ENCODE measurements at places on chromosomes 16 and 17.

- DNase-seq = no peak
Measured at GRCh38 chr17:5840811-5841446, 229.2 kb upstream of the WSCD1 start.

DNA sequence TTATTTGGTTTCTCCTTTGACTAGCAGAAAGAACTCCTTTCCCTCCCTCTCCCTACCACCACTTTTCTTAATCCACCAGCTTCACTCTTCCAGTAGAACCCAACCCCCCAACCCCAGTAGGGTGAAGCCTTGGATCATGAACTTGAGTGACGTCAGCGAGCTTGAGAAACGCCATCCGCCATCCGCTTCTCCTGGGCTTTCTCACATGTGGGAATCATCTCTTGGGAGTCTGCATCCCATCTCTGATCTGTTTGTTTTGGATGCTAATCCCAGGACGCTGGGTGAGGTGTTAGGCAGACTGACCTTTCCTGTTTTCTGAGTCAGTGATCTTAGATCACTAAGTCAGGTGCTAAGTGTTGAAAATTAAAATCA is 16.0 kb upstream of the SOX9 start:
- no peak for DNase-seq

- DNase-seq = no peak
Measured at GRCh38 chr16:212999-213398, 16.2 kb downstream of the LUC7L start.

- DNase-seq = no peak
Measured at GRCh38 chr16:9176547-9177418, 85.3 kb downstream of the HAPSTR1 start.

GRCh38 chr17:17071531-17072360 is 29.5 kb downstream of the MPRIP start:
- no peak for DNase-seq

GRCh38 chr17:74513987-74514631 is 17.2 kb downstream of the CD300LB start:
- no peak for DNase-seq

DNA sequence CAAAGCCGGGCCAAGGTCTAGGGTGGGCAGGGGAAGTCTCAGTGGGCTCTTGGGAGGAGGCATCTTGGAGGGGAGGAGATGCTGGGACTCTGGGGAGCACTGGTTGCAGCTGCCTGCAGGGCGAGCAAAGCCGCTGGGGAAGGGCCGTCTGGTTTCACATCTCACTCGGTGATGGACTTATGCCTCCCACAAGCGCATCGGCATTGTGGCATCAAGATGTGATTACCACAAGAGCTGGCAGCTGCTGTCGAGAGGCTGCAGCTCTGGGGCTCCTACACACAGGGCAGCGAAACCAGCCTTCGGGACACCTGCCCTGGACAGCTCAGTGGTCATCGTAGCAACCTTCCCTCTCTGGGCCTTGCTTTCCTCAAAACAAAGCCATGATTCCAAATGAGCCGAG is 3.1 kb upstream of the KCNJ12 start:
- no peak for DNase-seq

DNA sequence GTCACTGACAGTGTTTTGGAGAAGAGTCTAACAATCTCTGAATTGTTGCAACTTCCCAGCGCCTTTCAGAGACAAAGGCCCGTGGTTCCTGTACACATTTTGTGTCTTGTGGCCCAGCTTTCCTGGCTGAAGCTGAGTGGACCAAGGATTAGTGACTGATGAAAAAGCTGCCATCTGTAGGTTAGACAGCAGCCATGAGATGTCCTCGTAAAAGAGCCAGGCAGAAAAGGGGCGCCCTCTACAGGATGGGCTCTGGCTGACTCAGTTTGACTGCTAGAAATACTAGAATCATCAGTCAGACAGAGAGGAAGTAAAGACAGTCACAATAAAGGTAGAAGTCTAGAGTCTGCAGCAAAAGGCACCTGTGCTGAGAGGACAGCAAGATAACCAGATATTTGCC is 26.5 kb upstream of the NF1 start:
- DNase-seq = peak; percentile 22

DNA sequence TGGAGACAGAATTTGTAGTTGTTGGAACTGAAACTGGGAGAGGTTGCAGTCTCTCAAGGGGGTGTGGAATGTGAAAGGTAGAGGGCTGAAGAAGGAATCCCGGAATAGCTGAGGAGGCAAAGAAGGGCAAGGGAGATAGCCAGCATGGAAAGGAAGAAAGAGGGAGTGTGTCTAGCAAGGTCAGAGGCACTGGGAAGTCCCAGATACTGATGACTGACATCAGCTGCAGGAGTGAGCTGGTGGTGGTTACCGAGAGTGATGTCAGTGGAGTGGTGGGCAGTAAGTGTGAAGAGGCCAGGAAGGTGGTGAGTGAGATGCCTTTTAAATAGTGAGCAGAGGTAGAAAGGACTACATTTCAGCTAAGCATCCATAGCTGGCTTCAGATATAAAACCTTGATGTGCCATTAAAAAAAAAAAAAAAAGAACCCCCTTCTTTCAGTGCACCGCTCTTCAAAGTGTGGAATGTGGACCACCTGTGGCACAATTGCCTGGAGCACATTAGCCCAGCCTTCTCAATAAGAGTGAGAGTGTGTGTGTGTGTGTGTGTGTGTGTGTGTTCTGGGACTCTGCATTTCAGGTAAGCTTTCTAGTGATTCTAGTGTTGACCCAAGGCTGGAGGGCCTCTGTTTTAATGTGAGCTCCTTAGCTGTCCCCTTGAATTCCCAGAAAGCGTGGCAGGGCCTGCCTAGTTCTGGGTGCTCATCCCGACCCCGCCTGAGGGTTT is 8.5 kb downstream of the PRMT7 start:
- no peak for DNase-seq

- DNase-seq = no peak
Measured at GRCh38 chr17:61232871-61233270, 166.8 kb upstream of the TBX2 start.

- no peak for DNase-seq
Measured at GRCh38 chr16:81709016-81709900, 69.8 kb upstream of the PLCG2 start.

- no peak for DNase-seq
Measured at GRCh38 chr16:24553983-24554382, 14.6 kb downstream of the RBBP6 start.

DNA sequence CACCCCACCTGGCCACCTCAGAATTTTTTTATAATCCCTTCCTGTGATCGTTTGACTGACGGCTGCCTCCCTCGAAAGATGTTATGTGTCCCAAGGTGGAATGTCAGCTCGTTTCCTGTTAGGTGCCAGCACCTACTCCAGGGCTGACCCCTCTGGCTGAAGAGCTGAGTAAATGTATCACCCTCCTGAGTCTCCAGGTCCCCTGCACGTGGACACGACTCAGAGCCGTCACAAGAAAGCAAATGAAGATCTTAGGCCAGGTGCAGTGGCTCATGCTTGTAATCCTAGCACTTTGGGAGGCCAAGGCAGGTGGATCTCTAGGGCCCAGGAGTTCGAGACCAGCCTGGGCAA is 273.2 kb downstream of the C16orf95 start:
- no peak for DNase-seq

DNA sequence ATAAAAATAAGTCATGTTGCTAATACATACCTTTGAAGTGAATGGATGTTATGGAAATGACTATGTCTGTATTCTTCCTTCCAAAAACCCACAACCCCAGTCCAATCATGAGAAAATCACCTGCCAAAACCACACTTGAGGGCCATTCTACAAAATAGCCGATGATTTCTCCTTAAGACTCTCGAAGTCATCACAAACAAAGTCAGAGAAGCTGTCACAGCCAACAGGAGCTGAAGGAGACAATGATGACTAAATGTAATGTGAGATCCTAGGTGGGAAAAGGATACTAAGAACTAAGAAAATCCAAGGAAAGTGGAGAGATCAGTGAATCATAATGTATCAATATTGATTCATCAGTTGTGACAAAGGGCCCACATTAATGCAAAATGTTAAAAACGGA is 432.9 kb upstream of the DYNLRB2 start:
- DNase-seq = no peak

- no peak for DNase-seq
Measured at GRCh38 chr17:67098006-67098405, 53.7 kb downstream of the CACNG1 start.

- no peak for DNase-seq
Measured at GRCh38 chr17:2175294-2175628, 120.4 kb downstream of the HIC1 start.

DNA sequence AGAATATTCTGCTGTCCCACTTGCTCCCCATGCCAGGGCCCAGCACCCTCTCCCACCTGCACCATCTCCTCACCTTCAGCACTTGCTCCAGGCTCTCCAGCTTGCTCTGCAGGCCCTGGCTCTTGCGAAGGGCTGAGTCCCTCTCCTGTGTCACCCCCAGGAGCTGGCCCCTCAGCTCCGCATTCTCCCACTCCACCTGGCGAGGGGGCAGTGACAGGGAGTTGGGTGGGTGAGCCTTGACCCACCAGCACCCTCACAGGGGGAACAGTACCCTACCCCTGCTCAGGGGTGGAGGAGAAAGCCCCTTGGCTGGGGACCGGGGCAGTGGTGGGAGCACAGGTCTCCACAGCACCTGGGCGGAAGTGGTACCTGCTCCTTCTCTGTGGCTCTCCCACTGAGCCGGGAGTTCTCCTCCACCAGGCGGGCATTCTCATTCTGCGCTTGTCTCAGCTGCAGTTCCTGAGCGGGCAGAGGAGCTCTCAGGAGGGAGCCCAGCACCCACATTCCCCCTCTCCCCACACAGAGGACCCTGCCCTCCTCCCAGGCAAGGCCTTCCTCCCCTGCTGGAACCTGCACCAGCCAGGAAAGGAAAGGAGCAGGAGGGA is 5.9 kb downstream of the TSPOAP1 start:
- DNase-seq = no peak

- no peak for DNase-seq
Measured at GRCh38 chr16:81429045-81429521, 15.5 kb upstream of the CMIP start.

- DNase-seq = peak; percentile 13
Measured at GRCh38 chr17:19502517-19502916, 31.1 kb upstream of the SLC47A1 start.

DNA sequence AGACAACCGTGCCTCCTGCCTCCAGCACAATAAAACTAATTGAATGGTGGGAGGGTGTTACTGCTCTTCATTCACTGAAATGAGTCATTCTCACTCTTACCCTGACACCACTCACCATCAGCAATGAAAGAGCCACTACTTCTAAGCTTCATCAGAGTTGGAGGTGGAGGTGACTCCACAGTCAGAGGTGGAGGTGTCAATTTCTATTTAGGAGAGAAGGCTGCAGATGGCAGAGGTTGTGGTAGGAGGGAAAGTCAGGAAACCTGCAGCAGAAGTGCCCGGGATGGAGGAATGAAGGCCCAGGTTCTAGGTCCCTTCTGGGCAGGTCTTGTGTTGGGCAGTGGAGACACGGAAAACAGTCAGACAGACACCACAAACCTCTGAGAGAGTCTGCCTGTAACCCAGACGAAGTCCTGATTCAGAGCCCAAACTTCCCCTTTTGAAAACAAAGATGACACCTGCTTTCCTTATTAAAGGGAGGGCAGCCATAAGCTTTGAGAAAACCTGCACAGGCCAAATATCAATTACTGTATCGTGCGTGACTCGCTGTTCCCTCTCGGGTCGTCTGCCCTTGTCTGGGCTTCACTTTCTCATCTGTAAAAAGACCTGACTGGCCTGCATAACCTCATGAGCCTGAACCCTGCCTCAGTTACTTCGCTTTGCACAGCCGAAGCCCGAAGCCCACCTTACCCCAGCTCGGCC is 668 bp downstream of the ATPAF2 start:
- DNase-seq = no peak

DNA sequence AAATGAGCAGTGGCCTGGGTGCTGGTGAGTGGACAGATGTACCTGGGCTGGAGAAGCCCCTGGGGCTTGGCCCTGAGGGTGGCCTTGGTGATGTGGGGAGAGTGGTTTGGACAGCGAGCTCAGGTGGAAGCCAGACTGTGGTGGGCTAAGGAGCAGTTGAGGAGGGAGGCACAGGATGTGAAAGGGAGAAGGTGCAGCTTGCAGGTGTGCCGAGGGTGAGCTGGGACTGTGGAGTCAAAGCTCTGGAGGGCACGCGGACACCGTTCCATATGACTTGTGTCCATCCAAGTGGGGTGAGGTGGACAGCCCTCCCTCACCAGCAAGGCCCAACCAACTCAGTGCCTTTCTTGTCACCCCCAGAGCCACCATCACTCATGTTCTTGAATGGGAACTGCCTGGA is 170.8 kb upstream of the ZNF267 start:
- DNase-seq = no peak

- DNase-seq = no peak
Measured at GRCh38 chr17:39484178-39484577, 22.9 kb downstream of the CDK12 start.

DNA sequence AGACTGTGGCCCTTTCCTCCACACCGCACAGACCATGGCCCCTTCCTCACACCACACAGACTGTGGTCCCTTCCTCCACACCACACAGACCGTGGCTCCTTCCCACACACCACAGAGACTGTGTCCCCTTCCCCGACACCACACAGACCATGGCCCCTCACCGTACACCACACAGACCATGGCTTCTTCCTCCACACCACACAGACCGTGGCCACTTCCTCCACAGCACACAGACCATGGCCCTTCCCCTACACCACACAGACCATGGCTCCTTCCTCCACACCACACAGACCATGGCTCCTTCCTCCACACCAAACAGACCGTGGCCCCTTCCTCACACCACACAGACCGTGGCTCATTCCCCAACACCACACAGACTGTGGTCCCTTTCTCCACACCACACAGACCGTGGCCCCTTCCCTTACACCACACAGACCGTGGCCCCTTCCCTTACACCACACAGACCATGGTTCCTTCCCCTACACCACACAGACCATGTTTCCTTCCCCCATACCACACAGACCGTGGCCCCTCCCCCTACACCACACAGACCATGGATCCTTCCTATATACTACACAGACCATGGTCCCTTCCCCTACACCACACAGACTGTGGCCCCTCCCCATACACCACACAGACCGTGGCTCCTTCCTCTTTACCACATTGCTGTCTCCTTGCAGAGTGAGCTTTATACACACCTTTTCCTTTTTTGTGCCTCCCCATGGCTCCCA is 297.5 kb upstream of the FOXF1 start:
- DNase-seq = no peak

DNA sequence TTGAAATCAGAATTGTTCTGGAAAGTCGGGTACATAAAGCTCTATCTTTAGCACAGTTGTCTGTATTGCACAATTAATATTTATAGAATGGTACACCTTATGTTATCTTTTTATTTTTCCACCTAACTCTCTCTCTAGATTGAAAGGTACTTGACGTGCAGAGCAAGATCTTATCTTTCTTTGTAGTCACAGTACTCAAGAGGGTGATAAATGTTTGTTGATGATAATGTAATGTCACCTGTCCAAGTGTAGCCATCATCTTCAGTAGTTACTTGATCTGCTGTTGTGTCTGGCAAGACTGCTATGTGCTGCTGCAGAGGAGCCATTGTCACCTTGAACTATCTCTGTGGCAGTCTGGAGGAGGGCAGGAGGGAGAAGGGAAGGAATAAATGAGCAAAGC is 5.3 kb downstream of the HMOX2 start:
- DNase-seq = no peak

All from CD4-positive, alpha-beta T cell treated with Interleukin-6 at 100 ng/mL for 8 hours (primary cell).